Colonic mucosa (tissue), 4 donors: ENCODE measurements at places on chromosomes 3 and 15. TPM values are rescaled to one million over a fixed set of nuclear protein-coding genes. Genes with fewer than 3 reads are reported as not detected.

DNA sequence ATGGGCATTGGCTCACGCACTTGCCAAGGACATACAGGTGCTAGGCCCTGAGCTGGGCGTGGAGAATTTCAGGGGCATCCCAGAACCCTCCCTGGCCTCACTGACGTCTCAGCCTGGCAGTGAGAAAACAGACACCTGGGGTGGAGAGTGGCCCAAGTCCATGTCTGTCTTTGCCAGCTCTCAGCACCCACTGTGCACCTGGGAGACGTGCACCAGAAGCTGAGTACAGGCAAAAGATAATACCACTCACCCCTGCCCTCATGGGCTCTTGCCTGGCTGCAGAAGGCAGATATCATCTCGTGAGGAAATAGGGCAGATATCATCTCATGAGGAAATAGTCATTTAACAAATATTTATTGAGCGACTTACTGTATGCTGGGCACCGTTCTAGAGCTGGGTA is 8.0 kb downstream of the LOXL1 start:
- no peak for DNase-seq

DNA sequence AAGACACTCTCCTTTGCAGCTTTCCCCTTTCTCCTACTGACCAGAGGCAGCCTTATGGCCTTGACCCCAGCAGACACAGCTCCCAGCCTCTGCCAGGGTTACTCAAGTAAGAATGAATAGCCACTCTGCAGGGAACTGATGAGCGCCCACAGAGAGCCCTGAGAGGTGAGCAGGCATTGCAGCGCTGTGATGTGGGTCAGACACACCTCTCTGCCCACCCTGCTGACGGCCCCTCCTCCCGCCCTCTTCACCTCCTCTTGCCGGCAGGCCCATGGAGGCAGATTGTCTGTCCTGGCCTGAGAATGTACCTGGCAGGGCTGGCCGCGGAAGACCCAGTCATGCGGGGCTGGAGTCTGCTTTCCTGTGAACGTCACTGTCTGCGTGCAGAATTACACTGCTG is 512.6 kb upstream of the PPP2R3A start:
- no peak for DNase-seq

Gene MBNL1
- 191 TPM for total RNA-seq

GRCh38 chr3:59575113-59576001 is 525.5 kb upstream of the CFAP20DC start:
- DNase-seq: peak; percentile 90

- DNase-seq: no peak
These were observed 259.6 kb upstream of the UBE2E1 start for GRCh38 chr3:23546181-23546580.

DNA sequence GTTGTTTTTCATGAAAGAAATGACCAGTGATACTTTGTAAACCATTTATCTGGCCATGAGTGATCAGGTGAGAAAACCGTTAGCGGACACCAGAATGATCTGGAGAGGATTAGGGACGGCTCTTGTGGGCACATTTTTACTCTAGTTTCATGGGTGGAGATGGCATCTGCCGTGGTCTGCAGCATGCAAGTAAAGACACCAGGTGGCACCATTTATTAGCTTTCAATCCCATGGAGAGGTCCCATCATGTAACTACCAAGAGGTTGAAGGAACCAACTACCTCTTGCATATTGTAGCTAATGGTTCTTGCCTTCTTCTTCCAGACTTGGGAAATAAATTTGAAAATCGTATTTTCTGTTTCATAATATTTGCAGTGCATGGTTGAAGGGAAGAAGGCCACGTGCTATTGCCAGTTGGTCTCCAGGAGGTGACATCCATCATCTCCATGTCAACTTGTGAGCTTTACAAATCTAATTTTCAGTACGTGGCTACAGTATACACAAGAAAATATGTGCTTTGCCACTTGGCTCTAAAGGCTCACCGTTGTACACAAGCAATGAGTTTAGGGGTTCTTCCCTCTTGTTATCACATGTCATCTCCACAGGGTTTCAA is 1.5 kb upstream of the MAPKBP1 start:
- peak; percentile 48 for DNase-seq

Gene ROPN1
- 0.66 TPM for total RNA-seq

Gene SLC6A11
- total RNA-seq: not detected

- no peak for DNase-seq
These were observed 51.4 kb downstream of the FAM43A start for GRCh38 chr3:194736896-194737600.

DNA sequence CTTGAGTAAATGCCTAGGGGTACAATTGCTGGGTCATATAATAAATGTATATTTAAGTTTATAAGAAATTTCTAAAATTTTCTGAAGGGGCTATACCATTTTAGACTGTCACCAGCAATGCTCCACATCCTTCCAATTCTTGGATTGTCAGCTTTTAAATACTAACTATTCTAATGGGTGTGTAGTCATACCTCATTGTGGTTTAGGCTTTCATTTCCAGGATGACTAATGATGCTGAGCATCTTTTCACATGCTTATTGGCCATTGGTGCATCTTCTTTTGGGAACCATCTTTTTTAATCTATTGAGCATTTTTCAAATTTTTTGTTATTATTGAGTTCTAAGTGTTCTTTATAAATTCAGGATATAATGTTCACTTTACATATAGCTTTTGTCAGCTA is 52.5 kb upstream of the CORO2B start:
- DNase-seq: no peak
